Activated CD8-positive, alpha-beta memory T cell treated with anti-CD3 and anti-CD28 coated beads for 1 hour (primary cell): ENCODE measurements at places on chromosomes 12 and 14.

GRCh38 chr14:56816574-56817391 is 6.5 kb upstream of the OTX2 start:
- no peak for DNase-seq

DNA sequence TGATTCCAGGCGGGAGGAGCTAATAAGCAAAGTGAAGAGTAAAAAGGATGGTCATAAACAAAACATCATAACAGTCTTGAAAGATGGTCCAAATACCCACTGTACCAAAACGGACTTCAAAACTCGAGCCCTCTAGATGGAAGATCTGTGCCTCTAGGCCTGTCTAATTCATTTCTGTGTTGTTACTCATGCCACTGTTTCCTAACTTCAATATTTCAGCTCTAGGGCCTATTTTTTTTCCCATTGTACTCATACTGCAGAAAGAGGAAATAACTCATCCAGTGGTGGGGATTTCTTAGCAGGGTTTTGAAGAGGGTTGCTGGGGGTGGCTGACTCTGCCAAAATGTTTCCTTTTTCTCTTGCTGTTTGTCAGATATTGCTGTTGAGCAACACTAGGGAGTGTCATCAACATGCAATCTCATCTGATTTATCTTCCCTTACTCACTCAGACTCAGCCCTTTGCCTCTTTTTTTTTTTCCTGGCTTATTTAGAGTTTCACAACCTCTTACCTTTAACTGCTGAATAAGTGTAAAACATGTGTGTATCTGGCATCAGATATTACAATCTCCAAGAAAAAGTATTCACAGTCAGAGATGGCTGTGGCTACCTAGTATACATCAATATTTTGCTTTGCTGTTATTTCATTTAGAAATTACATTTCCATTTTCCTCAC is 189.6 kb downstream of the DUSP6 start:
- no peak for DNase-seq

DNA sequence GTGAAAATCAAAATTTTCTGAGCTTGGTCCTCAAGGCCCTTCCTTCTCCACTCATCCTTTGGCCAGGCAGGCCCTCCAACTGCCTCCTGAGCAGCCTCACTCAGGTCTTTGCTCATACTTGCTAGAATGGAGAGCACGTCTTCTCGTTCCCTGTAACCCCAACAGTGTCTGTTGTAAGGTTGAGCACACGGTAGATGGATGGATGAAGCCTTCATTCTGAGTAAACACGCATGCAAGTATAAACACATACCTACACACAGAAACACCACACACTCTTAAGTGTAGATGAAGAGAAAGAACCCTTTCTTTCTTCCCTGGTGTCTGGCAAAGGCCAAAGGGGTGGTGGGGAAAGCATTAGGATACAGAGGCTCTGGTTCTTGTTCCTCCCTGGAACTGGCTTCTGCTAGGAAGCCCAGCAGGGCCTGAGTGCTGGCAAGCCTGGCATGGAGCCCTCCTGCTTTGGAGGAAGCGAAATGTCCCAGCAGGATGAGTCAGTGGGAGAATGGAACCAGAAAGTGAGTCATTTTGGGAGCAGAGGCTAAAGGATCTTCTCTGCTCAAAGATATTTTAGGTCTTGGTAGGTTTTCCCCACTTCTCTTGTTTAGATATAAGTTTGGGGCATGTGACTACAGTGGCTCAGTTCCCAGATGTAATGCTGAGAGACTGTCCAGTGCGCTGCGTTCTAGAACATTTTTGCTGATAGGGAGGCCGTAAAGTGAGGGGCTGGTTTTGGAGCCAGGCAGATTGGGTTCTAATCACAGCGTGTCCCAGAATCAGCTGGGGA is 127.4 kb downstream of the CACNA1C start:
- DNase-seq: no peak

DNA sequence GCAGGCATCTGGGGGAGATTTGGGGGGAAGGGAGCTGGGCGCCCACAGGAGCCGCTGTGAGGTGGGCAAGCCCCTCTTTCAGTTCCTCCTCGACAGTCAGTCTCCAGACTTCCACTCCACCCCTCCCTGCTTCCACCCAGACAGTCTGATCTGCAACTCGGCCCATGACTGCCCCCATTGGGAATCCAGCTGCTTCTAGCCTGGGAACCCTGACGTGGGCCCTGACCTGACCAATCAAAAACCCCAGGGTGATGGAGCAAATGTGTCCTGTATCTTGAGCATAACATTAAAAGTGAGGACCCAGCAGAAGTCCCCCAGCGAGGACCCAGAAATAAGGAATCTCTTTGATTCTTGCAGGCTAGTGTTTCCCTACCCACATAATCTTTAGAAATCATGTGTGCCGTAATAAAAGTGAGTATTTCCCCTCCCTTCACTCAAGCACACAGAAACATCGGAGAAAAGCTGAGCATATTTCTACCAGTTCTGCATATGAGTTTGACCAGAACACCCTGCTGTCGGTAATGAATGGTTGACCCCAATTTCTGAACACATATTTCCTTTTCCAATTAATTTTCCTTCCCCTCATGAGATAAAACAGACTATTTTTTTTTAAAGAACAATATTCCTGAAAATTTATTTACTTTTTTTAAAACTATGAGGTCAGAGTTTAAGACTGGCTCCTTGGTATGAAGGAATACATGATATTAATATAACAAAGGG is 6.4 kb downstream of the SSH1 start:
- no peak for DNase-seq

DNA sequence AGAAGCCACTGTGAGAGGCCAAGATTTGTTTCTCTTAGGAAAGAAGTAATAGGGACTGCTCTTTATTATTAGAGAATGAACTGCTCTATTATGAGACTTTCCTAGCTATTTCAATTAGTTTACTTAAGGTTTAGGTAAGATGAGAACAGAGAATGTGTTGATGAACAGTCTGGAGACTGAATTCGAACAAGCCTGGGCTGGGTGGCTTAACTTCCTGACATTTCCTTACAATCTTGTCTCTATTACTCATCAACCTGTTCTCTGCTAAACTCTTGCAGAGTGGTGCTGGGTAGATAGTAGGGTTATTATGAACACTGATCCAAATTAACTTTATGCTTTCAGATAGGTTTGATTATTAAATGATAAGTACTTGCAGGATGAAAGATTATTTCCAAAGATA is 31.2 kb downstream of the SLC15A5 start:
- DNase-seq: no peak

- no peak for DNase-seq
Measured at GRCh38 chr12:110042264-110042663, 6.1 kb downstream of the C12orf76 start.

- DNase-seq: no peak
Measured at GRCh38 chr12:90407841-90408240, 547.1 kb downstream of the CCER1 start.

GRCh38 chr14:55846826-55847446 is 266.9 kb downstream of the KTN1 start:
- no peak for DNase-seq

DNA sequence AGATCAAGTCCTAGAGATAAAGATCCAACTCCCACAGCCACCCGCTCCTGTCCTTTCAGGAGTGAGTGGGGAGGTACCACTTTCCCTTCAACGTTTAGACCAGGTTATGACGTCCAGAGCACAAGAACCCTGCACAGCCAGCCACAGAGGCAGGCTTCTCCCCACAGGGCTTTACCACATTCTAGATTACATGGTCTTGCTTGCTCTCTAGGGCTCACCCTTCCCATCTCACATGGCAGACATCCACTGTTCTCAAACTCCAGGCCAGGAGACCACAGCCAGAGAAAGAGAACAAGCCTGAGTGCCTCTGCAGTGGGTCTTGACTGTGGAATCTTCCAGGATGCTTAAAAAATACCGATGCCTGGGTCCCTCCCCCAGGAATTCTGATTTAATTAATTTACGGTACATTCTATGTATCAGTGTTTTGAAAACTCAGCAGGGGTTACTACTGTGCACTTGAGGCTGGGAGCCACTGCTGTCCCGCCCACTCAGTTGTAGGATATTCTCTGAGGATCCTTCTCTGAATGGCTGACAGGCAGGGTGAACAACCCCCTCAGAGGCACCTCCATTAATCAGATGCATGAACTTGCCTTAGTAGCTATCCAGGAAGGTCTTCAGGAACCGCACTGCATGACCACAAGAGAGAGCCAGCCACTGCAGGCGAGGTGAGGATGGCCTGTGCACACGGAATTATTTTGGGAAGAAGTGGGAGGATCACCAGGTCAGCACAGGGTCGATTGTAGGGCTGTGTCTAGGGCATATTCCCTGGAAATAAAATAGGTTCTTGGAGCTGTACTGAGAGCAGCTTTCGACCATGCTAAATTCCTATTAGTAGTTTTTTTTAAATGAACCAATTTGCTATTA is 21.5 kb upstream of the SOCS2 start:
- no peak for DNase-seq

DNA sequence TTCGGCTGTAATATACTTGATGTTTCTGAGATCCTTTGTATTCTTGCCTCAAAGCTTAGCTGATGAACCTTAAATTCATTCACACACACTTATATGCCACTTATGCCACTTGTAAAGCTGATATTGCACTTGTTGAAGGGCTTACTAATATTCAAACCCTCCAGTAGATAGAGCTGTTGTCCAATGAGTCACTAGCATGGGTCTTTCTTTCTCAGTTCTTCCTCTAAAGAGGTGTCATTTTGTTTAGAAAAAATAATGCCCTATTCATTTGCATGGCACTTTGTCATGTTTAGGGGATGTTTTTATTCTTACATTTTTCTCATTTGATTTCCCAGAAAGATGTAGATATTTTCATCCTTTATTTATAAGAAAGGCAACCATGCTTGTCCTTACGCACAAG is 56.4 kb downstream of the MON2 start:
- no peak for DNase-seq

DNA sequence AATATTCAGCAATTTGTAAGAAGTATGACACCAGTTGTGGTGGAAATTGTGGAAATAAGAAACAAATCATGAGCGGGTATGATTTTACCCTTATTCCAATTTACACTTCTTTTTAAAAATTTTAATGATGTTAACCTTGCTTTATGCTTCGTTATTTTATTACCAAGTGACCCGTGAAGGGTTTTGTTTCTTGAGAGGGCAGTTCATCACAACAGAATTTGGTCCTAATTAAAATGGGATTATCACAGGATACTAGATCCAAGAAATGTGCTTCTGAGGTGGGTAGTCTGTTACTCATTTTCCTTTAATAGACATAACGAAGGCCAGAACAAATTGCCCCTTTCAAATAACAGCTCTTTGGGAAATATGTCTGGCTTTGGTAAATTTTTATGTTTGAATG is 25.5 kb upstream of the RASSF8 start:
- no peak for DNase-seq

DNA sequence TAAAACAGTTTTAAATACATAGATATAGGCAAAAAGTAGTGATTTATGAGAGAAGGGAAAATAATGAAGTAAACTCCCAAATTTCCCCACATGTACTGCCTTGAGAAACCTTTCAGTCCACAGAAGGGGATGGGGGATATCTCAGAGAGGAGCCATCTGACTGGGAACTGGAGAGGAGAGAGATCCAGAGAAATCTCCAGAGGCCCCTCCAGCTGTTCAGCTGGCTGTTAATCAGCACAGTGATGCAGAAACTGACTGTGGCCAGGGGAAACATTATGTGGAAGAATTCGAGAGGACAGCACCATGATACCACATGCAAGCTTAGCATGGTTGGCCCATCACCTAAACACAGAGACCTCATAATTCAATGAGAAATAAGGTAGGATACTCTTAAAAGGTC is 1165.9 kb upstream of the TMEM132C start:
- no peak for DNase-seq

- peak; percentile 17 for DNase-seq
Measured at GRCh38 chr12:7907009-7907408, 29.0 kb downstream of the SLC2A3 start.

GRCh38 chr12:113152835-113153814 is 3.6 kb downstream of the CFAP73 start:
- DNase-seq: peak; percentile 5

GRCh38 chr14:51019089-51019488 is 74.8 kb upstream of the PYGL start:
- DNase-seq: no peak

- no peak for DNase-seq
Measured at GRCh38 chr14:100303179-100303578, 3.1 kb downstream of the SLC25A29 start.

- no peak for DNase-seq
Measured at GRCh38 chr12:52729147-52729546, 25.8 kb upstream of the KRT77 start.

DNA sequence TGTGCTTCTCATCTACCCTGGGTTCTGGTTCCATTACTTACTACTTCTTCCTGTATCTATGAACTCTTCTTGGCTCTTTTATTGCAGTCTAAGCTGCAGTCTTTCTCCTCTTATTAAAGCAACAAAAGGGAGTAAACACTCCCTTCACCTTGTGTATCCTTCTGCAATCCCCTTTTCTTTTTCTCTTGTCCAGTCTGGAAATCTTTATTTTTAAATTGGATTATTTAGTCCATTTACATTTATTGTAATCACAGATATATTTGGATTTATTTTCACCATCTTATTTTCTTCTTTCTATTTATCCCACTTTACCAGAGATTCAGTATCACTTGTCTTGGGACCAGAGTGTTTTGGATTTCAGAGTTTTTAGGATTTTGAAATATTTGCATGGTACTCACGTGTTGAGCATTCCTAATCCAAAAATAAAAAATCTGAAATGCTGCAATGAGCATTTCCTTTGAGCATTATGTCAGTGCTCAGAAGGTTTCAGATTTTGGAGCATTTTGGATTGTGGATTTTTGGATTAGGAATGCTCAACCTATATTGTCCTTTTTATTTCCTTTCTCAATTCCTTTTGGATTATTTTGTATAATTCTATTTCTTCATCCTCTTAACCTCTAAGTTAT is 6.8 kb upstream of the ACVR1B start:
- no peak for DNase-seq

DNA sequence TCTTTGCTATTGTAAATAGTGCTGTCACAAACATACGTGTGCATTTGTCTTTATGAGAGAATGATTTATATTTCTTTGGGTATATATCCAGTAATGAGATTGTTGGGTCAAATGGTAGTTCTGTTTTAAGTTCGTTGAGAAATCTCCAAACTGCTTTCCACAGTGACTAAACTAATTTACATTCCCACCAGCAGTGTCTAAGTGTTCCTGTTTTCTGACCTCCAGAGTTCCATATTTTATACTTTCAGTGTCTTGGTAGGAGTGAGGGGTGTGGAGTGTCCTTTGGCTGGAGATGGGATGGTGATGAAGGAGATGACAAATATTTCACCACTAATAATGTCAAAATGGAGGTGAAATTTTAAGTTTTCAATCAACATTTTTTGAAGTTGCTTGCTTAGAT is 86.4 kb downstream of the DACT1 start:
- DNase-seq: no peak

- peak; percentile 46 for DNase-seq
Measured at GRCh38 chr14:73741386-73741875, 27.2 kb upstream of the PNMA1 start.
